Sigmoid colon (tissue), 7 donors: ENCODE measurements at places on chromosomes 7 and 10. TPM values are rescaled to one million over a fixed set of nuclear protein-coding genes. Genes with fewer than 3 reads are reported as not detected.

Gene NUTM2B
- polyA plus RNA-seq, result 0.26 TPM

Gene AKR1C1
- 22.5 TPM for polyA plus RNA-seq

Gene PRKCQ
- 0.60 TPM for polyA plus RNA-seq

Gene LLCFC1
- not detected for polyA plus RNA-seq

Gene MKX
- polyA plus RNA-seq, result 1.2 TPM

Gene OGDHL
- polyA plus RNA-seq, result 1.2 TPM

Gene PRXL2A
- polyA plus RNA-seq, result 37.8 TPM

Gene GBX1
- not detected for polyA plus RNA-seq

Gene NME8
- not detected for polyA plus RNA-seq

Gene HKDC1
- 19.2 TPM for polyA plus RNA-seq

Gene SPDYE5
- 0.03 TPM for polyA plus RNA-seq

Gene SLC35B4
- 2.4 TPM for polyA plus RNA-seq

Gene NUPR2
- polyA plus RNA-seq, result 6.0 TPM

Gene AKR1D1
- not detected for polyA plus RNA-seq

Gene WEE2
- polyA plus RNA-seq, result 0.20 TPM

Gene HPSE2
- 0.92 TPM for polyA plus RNA-seq

Gene ENTPD1
- polyA plus RNA-seq, result 12.0 TPM

Gene GNGT1
- not detected for polyA plus RNA-seq

Gene ARHGEF35
- polyA plus RNA-seq, result 34.7 TPM

Gene TLX1
- not detected for polyA plus RNA-seq

Gene ELAPOR2
- polyA plus RNA-seq, result 2.4 TPM

Gene CABCOCO1
- not detected for polyA plus RNA-seq

Gene GSTO2
- 12.2 TPM for polyA plus RNA-seq

Gene IL15RA
- 23.7 TPM for polyA plus RNA-seq

Gene ZNF735
- not detected for polyA plus RNA-seq

Gene YAE1
- 22.1 TPM for polyA plus RNA-seq

Gene MBL2
- polyA plus RNA-seq, result not detected

Gene OR13A1
- not detected for polyA plus RNA-seq

Gene OPN4
- polyA plus RNA-seq, result 0.04 TPM

Gene CHST15
- polyA plus RNA-seq, result 2.4 TPM

Gene TRAPPC14
- 39.3 TPM for polyA plus RNA-seq

Gene RHBDD2
- 23.8 TPM for polyA plus RNA-seq

Gene SAMD9L
- 5.8 TPM for polyA plus RNA-seq

Gene ZNF425
- 0.60 TPM for polyA plus RNA-seq

Gene HOXA1
- polyA plus RNA-seq, result 2.0 TPM

Gene CFAP58
- polyA plus RNA-seq, result not detected

Gene SPDYE1
- polyA plus RNA-seq, result not detected

Gene METTL2B
- polyA plus RNA-seq, result 9.6 TPM
